Naive thymus-derived CD8-positive, alpha-beta T cell (primary cell): ENCODE measurements at places on chromosomes 5 and 9.

GRCh38 chr5:102018690-102019089 lies 277.4 kb downstream of the SLCO4C1 start:
- DNase-seq: no peak

DNA sequence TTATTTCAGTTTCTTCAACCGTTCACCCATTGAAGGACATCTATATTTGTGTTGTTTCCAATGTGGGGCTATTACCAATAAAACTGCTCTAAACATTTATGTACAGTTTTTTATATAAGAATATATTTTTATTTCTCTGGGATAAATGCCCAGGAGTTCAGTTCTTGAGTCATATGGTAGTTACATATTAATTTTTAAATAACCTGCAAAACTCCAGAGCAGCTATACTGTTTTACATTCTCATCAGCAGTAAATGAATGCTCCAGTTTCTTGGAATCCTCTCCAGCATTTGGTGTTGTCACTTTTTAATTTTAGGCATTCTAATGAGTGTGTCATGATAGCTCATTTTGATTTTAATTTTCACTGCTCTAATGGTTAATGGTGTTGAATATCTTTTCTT lies 36.2 kb downstream of the CDK7 start:
- DNase-seq: no peak

DNA sequence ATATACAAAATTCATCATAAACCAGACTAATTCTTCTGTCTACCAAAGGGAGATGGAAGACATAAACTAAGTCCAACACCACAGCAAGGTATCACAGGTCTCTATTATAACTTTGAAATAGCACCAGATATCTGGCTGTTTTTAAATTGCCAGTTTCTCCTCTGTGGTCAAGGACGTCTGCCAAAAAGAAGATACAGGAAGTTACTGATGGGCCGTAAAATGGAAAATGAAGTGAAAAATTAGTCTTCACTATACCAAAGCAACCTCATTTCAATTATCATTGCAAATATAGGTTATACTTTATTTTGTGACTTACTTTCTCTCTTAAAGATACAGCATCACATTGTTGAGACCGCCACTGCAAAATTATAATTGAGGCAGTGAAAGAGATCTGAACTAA lies 225.5 kb downstream of the NDUFS4 start:
- DNase-seq: no peak

- DNase-seq: no peak
Measured at GRCh38 chr5:21680196-21680595, 1172.9 kb downstream of the CDH12 start.

- no peak for DNase-seq
Measured at GRCh38 chr9:112166176-112167140, 8.6 kb downstream of the SUSD1 start.

- DNase-seq: no peak
Measured at GRCh38 chr9:121156263-121156731, 45.4 kb downstream of the RAB14 start.

DNA sequence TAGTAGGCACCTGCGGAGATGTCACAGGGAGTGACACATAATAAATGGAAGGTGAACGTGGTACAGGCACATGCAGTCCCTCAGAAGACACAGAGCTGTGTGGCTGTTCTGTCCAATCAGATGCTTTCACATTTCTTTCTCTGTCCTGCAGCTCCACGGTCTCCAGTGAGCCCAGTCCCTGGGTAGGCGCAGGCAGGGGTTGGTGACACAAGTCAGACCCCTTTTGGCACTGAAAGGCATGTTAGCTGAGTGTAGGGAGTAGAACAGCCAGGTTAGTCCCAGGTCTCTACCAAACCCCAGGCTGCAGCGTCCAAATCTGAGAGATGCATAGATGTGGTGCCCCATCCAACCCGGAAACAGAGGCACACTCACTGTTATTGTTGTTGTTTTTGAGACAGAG lies 2.8 kb downstream of the SLC31A2 start:
- no peak for DNase-seq

DNA sequence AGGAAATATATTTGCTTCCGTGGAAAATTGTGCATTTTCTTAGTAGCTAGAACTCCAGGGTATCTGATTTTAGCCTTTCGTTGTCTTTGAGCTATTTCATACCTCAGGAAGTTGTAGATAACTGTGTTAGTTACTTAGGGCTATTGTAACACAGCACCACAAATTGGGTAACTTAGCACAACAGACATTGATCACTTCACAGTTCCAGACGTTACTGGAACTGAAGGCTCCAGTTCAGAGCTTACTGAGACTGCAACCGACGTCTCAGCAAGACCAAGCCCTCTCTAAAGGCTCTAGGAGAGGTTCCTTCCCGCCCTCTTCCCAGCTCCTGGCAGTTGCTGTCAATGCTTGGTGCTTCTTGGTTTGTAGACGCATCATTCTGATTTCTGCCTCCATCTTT lies 17.7 kb upstream of the ANKRD33B start:
- DNase-seq: no peak

DNA sequence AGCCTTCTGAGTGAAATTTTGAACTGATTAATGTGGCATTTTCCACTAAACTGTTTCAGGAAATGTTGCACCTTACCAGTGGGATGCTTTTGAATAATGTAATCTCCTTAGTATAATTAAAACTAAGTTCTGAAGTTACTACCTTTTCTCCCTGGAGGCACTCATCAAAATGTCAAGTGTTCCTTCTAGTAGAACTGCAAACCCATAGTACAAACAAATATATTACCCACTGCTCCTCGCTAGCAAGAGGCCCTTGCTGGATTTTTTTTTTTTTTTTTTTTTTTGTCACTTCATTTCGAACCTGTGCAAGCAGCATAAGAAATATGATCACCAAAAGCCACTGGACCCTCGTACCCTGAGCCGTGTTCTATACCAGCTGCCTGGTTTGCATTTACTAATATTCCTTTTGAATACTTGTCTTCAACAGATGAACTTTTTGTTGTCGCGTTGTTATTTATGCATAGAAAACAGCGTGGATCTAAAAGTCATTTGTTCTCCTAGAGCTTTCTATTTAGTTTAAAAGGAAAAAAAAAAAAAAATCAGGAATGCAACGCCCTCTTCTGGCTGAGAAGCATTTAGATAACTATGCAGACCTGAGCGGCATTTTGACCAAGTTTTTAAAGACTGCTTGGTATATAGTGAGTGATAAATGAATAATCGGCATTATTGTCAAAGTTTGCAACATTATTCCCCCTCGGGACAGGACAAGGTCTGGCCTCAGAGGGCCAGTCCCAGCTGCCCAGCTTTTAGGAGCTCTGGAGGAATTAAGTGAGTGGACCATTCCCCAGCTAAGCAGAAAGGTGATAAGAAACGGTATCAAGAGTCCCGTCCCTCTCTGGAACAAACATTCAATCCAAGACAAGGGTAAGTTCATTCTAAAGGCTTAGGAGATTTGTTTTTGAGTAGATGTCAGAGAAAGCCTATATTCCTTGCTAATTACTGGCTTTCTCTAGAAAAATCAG lies 162.5 kb upstream of the KIF2A start:
- DNase-seq: no peak

- DNase-seq: no peak
Measured at GRCh38 chr5:90983148-90983547, 400.0 kb downstream of the ARRDC3 start.

GRCh38 chr9:78927099-78927940 lies 630.4 kb downstream of the PSAT1 start:
- DNase-seq: no peak

DNA sequence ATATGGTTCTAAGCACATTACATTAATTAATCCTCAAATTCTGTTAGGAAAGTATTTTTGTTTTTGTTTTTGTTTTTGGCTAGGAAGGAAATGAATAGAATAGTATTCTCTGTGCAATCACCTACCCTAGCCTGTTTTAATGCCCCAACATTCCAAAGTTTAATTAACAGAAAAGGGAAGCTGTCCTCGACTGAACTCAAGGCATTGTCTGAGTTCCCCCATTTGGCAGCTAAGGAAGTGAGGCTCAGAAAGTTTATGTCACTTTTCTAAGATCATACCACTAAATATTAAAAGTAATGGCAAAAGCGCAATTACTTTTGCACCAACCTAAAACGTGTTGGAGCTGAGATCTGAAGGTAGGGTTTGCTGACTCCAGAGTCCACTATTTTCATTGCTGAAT lies 59.8 kb downstream of the FGF1 start:
- no peak for DNase-seq

DNA sequence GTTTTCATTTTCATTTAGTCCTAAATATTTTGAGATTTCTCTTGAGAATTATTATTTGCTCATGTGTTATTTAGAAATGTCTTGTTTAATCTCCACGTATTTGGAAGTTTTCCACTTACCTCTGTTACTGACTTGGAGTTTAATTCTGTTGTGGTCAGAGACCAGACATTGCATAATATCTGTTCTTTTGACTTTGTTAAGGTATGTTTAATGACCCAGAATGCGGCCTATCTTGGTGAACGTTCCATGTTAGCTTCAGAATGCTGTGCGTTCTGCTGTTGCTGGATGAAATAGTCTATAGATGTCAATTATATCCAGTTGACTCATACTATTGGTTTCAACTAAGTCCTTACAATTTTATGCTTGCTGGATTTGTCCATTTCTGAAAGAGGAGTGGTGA lies 325.3 kb upstream of the TARS1 start:
- DNase-seq: no peak

- DNase-seq: no peak
Measured at GRCh38 chr5:177478711-177479646, 5.5 kb upstream of the DBN1 start.

DNA sequence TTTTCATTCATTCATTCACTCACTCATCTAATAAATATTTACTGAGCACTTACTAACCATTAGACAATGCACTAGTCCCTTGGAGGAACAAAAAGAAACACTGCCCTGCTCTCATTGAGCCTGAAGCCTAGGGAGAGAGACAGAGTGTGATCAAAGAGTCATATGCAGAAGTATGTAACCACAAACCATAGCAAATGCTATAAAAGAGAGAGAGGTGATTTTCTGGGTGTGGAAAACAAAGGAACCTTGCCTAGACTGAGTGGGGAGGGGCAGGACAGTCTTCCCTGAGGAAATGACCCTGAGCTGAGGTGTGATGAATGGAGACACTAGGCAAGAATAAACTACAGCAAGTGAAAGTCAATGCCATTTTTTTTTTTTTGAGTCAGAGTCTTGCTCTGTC lies 10.8 kb upstream of the ADRA1B start:
- DNase-seq: no peak

DNA sequence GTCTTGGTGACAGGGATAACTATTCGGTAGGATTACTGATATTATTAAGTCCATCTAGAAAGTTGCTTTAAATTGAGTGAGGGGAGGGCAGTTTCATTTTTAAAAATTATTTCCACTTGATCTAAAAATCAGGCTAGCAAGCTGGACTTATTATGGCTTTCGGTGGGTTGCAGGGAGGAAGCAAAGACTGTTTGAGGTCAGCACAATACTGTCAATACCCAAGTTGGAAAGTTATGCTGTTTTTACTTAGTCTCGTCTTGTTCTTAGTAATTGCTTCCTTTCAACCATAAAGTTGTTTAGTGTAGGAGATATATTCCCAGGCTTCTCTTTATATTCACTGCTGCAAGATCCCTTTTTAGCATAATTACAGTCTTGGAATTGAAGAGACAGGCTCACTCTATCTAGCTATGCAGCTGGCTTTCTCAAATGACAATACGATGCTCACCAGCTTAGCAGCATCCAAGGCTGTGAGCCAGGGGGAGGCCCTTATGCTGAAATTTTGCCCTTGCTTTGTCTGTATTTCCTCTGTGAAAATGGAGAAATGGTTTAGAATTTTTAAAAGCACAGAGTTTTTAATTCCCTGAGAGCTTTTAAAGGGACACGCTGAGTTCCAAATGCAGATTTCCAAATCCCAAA lies 68.2 kb upstream of the APC start:
- no peak for DNase-seq

GRCh38 chr5:85614489-85614888 lies 1003.3 kb upstream of the COX7C start:
- no peak for DNase-seq

- no peak for DNase-seq
Measured at GRCh38 chr9:6598249-6598725, 47.2 kb downstream of the GLDC start.

GRCh38 chr5:56615361-56616153 lies 199.8 kb upstream of the MAP3K1 start:
- no peak for DNase-seq

GRCh38 chr9:33697171-33697570 lies 98.2 kb upstream of the PRSS3 start:
- no peak for DNase-seq

- no peak for DNase-seq
Measured at GRCh38 chr9:1386420-1386819, 336.3 kb downstream of the DMRT2 start.

GRCh38 chr9:96420468-96421219 lies 2.5 kb upstream of the ZNF367 start:
- no peak for DNase-seq

- no peak for DNase-seq
Measured at GRCh38 chr5:72940082-72940481, 15.8 kb upstream of the FCHO2 start.

- DNase-seq: no peak
Measured at GRCh38 chr5:135396459-135397055, 2.5 kb downstream of the MACROH2A1 start.
